NCI-H1105 (cell line): ENCODE measurements at places on chromosomes 4 and X.

DNA sequence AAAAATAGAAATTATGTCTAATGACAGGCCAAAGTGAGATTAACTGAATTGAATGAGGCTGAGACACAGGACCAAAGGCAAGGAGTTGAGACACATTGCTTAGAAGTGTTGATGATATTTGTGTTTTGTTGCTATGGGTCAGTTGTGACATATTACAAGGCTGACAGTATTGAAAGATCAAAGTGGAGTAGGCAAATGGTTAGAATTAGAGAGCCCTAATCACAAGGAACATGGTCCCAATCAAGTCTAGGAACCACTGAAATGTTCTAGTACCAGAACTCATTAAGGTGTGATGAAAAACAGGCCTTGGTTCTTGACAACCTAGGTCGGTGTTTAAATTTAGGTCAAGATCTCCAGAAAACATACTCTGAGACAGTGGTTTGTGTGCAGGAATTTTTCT lies 896.3 kb upstream of the HS3ST1 start:
- no peak for DNase-seq

DNA sequence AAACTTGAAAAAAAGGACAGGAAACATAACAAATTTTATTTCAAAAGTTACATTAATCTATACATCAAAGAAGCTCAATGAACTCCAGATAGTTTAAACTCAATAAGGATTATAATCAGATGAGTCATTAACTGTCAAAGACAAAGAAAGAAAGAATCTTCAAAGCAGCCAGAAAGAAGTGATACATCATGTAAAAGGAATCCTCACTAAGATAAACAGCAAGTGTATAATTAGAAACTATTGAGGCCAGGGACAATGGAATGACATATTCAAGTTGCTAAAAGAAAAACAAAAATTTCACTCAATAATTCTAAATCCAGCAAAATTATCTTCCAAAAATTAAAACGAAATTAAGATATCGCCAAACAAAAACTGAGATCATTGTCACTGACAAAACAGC lies 161.6 kb upstream of the NWD2 start:
- DNase-seq: no peak

- DNase-seq: no peak
These were observed 504.8 kb upstream of the BOD1L1 start for GRCh38 chr4:14132301-14132700.

- no peak for DNase-seq
These were observed 567.3 kb upstream of the ACTRT1 start for GRCh38 chrX:128619490-128619889.

- no peak for DNase-seq
These were observed 1.8 kb downstream of the PNMA5 start for GRCh38 chrX:152992115-152992514.

GRCh38 chrX:134895805-134896581 lies 94.8 kb upstream of the SMIM10 start:
- no peak for DNase-seq

DNA sequence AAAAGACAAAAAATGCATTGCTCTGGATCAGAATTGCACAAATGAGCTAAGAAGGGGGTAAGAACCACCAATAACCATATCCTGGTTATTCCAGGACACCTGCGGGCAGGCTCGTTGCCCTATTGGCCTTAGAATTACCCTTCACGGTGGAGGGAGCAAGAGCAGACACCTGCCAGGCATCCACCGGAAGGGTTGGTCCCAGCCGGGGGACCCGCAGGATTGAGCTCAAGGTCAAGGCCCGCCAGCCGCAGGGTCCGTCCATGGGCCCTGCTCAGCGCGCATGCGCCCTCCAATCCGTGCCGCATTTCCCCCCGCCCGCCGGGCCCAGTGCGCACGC lies 575 bp downstream of the SLC25A6 start:
- no peak for DNase-seq

DNA sequence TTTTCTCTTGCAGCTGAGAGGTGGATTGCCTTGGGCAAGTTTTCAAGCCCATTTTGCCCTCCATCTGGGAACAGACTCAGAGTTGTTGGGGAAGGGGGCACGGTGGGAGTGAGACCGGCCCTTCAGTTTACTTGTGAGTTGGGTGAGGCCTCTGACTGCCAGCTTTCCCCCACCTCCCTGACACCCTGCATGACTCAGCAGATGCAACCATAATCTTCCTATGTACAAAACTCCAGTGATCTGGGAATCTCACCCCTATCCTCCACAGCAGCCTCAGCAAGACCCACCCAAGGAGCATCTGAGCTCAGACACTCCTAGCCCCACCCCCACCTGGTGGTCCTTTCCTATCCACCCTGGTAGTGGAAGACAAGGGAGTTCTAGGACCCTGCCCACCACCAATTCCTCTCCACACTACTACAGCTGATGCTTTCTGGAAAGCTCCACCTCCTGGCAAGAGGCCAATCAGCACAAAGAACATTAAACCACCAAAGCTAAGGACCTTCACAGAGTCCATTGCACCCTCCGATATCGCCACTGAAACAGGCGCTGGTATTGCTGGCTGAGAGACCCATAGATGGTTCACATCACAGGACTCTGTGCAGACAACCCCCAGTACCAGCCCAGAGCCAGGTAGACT lies 99.4 kb upstream of the STK26 start:
- no peak for DNase-seq

DNA sequence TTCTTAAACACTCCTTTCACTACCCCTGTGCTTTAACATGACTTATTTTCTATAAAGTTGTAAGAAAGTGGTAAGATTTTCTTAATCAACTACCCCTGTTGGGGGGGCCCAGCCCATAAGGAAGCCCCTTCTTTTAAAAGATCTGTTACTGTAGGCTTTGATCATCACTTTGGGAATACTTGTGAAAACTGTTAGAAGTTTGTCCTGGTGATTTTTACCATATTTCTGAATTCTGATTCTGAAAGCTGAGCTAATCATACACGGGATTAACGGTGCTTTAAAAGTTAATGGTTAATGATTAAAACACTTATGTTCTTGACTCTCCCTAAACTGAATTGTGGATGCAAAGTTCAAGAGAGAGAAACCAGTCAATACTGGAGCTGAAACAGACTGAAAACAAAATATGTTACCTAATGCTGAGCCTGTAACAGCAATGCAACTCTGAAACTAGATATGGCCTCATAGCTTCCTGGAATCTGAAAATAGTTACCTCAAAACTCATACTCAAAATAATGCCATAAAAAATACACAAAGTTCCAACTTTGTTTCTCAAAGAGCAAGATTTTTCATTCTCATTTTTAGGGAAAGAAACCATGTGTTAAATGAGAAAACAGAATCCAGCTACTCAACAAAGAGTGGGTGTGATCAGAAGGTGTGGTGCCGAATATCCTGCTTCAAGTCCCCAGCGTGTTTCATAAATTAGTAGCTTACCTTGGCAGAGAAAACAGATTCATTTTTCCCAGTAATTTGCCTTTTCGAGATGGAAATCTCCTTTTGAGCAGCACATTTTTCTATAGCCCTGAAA lies 31.6 kb downstream of the ADH7 start:
- DNase-seq: no peak

DNA sequence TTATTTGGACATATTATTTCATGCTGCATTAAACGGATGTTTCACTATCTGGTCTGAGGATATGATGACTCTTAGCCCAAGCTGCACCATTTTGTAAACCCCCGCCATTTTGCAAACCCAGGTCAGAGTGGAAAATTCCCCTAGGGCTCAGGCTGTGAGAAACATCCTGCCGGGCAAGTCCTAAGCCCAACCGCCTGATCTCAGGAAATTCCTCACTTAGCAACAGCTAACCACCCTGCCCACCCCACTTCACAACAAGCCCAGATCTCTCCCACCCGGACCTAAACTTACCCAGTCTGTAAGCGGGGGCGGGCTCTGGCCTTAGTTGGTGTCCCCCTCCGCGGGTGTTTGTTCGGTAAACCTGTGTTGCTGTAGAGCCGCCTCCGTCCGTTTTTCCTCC lies 2747.1 kb downstream of the PCDH7 start:
- DNase-seq: no peak

DNA sequence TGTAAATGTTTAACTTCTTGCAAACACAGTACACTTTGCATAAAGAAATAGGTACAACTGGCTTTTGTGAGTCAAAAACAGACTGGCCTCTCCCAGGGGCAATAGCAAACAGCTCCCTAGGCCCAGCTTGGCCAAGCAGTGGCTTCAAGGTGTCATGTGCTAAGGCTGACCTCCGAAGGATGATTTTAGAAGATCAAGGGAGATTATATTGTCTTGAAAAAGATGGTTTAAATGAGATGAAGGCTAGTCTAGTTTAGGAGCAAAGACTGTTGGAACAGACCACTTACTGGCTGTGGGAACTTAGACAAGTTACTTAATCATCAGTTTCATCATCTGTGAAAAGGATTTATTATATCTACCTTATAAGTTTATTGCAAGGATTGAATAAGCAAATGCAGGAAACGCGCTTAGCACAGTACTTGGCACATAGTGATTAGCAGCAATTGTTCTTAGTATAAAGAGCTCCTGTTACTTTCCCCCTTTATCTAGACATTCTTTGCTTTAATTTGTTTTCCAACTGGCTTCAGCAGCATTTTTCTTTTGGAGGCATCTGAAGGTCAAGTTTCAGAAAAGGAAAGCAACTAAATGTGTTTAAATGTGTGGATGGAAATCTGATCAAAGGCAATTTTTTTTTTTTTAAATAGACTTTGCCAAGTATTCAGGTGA lies 17.2 kb downstream of the ANXA3 start:
- DNase-seq: no peak

DNA sequence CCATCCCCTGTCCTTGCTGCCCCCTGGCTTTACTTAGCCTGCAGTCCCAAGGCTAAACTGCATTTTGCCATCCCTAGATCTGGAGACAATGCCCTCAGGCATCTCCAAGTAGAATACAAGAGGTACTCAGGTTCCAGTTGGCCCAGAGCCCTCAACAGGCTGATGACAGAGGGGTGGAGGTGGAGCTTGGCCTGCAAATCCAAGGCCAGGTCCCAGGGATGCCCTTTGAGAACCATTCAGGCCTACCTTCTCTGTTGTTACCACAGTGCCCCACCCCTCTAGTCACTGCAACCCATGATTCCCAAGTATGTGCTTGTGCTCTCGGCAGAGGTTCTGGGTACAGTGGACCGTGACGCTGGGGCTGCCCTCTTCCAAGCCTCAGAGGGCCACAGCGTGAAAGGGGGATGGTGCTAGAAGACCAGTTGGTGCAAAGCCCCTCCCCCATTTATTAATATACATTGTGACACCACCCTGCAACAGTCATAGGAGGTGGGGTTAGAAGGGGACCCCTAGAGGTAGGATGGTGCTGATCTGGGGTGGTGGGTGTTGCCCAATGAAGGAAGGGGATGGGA lies 6.4 kb upstream of the UBA1 start:
- DNase-seq: no peak

- no peak for DNase-seq
These were observed 425.0 kb downstream of the FAT4 start for GRCh38 chr4:125739760-125740159.

- no peak for DNase-seq
These were observed 27.5 kb downstream of the YY2 start for GRCh38 chrX:21883258-21883657.

DNA sequence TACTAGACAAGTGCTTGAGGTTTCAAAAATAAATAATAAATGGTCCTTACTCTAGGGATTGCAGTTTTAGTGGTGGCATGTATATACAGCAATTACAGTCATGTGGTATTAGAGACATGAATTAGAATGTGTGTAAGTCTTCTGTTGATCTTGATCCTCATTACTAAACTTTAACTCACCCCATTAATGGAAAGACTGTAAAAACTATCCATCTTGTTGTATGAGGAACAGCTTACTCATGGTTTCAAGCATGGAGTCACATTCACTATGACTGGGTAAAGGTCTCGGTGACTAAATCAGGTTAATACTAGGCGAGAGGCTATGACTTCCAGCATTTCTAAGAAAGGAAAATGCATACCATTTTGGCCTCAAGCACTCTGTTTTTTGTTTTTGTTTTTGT lies 107.0 kb upstream of the HPGD start:
- DNase-seq: no peak

DNA sequence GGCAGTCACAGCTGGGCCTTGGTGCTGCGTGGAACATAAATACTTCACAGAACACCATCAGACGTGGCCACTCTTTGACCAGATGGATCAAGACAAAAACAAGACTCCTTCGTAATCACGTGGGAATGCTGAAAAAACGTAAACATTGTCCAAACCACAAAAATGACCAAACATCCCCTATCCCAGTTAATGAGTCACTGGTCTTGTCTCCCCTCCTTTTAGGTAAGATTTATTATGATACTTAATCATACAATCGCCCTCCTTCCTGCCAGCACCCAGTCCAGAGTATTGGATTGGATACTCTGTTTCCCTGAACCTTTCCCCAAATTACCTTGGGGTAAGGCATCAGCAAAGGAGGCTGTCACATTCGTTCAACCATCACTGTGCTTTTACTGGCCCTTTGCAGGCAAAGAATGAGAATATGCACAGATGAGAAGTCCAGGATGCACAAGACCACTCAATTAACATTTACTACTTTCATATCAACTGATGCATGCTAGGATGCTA lies 601 bp upstream of the TCEANC start:
- DNase-seq: no peak

DNA sequence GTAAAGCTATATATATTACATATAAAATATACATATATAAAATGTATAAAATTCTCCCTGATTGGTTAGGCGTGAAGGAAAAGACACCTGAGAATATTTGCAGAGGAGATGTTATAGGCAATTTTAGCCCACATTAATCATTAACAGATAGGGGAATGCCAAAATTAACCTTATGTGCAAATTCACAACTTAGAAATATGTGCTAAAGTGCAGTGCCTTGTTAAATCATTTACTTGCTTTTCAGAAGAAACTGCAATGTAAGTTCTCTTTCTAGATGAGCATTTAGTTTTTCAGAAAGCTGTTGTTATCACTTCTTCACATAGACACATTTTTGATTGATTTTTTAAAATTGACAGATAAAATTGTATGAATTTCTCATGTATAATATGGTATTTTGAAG lies 5.6 kb downstream of the TASL start:
- no peak for DNase-seq

- no peak for DNase-seq
These were observed 46.0 kb downstream of the FNIP2 start for GRCh38 chr4:158814636-158815330.

- peak; percentile 10 for DNase-seq
These were observed 2183.9 kb upstream of the TENM3 start for GRCh38 chr4:180059216-180059881.

- DNase-seq: no peak
These were observed 25.3 kb downstream of the FAM241A start for GRCh38 chr4:112170451-112170993.

GRCh38 chr4:76856243-76857073 lies 41.5 kb downstream of the SOWAHB start:
- DNase-seq: no peak

- no peak for DNase-seq
These were observed 355.1 kb downstream of the TLL1 start for GRCh38 chr4:166228112-166228511.

DNA sequence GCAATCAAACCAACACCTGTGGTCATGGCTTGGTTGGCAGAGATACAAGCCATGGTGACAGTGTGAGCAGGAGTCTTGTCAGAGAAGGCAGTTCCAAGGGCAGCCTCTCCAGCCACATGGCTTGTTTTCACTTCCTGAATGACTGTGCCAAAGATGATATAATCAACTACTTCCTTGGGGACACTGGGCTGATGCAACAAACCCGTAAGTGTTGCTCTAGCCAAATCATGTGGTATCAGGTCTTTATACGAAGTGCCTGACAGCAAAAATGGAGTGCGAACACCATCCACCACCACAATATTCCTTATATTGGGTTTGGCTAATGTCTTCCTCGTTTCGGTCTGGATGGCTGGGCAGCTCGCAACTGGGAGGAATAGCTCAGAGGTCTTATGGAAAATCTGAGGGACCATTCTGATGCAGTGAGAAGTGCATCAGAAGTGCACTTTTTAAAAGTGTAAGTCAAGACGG lies 922.0 kb downstream of the NLGN4X start:
- no peak for DNase-seq

GRCh38 chr4:174324725-174325124 lies 41.0 kb downstream of the CEP44 start:
- no peak for DNase-seq
